Activated T-cell treated with anti-CD3 and anti-CD28 coated beads, Interleukin-2, amount 50 U/mL, for 4 hours (primary cell): ENCODE measurements at places on chromosomes 3 and 15. TPM values are rescaled to one million over a fixed set of nuclear protein-coding genes. Genes with fewer than 3 reads are reported as not detected.

The C3orf49 gene
- total RNA-seq = not detected

The DCLK3 gene
- total RNA-seq = not detected

The ESYT3 gene
- total RNA-seq = 0.13 TPM

The CHDH gene
- total RNA-seq = 0.46 TPM

The RETNLB gene
- not detected for total RNA-seq

The SLC22A13 gene
- total RNA-seq = 0.29 TPM
